ENCODE measurements at places on chromosomes 12 and 14. TPM values are rescaled to one million over a fixed set of nuclear protein-coding genes. Genes with fewer than 3 reads are reported as not detected.
A peak's percentile ranks its signal among the peaks of the same experiment; 100 is the strongest.

- DNase-seq = no peak
These were observed 87.0 kb downstream of the ACTN1 start for GRCh38 chr14:68891851-68892660.

DNA sequence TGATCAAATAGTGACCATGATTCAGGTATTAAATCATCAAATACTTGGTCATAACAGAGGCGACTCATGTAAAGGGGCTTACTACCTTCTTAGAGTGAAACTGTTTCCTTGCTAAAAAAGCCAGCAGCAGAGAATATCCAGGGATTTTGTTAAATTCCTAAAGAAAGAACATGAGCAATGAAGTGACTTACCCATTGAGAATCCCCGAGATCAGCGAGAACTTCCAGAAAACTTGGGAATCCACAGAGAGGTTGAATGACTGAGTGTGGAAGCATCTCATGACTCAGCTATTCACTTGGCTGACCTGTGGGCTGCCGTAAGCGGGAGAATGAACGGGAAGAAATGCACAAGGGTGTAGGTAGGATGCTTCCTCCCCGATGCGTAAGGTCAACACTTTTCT is 85.3 kb upstream of the KCNA1 start:
- no peak for DNase-seq

DNA sequence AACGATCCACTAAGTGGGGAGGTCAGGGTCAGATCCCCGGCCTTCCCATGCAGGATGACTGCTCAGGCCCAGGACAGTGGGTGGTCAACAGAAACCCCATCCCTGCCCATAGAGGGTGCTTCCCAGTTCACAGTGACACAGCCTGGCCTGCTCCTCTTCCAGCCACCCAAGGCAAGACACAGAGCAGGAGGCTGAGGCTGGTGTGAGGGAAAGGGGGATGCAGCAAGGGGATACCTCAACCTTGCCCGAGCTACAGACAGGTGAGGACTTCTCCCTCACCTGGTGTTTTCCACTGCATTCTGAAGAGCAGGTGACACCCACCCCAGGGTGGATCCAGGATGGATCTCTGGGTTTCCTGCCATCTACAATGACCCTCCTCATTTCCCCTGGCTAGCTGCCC is 106.7 kb downstream of the KIF26A start:
- no peak for DNase-seq

DNA sequence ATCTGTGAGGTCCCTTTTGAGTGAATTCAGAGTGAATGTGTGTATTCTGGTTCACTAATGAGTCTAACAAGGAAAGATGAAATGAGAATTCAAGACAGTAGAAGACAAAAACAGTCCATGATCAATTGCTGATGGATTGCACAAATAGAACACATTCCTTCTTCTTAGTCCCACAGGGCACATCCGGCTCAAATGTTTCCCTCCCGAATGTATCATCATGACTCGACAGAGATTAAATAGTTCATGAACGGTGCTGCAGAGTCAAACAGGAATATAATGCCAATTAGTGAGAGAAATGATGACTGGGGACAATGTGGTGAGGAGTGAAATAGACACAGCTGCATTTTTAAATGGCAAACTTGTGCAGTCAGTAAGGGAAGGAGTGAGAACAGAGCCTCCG is 11.5 kb upstream of the SFSWAP start:
- DNase-seq = no peak

GRCh38 chr12:11763760-11764520 is 114.5 kb downstream of the ETV6 start:
- DNase-seq = no peak

GRCh38 chr12:19018302-19018970 is 111.1 kb upstream of the PLEKHA5 start:
- DNase-seq = no peak

DNA sequence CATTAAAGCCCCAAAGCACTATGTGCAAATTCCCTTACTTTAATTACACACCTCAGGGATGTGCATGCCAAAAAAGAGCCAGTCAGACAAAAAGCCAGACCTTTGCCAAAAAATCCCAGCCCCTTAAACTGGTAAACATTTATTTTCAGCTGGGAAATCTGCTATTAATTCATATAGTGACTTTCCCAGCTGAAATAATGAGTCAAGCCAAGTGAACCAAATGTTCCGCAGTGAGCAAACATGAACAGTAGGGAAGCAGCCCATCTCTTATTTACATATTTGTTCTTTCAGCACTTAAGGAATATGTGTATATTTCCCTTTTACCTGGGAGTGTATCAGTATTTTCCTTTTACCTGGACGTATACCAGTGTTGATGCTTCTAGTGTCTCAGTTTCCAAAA is 44.0 kb upstream of the OTX2 start:
- no peak for DNase-seq

DNA sequence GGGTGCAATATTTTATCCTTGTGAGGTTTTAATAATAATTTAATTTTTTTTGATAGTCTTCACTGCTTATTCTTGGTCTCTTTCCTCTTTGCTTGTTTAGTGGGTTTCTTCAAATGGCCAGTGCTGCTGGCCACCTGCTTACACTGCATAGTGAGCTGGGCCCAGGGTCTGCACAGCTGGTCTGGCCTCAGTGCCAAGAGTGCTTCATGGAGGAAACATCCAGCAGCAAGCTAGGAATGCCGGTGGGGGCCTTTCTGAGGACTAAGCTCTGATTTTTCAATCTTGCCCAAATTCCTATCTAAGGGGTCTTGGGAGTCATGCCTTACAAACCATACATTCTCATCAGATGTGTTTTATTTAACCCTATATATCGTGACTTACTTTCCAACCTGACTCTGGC is 13.3 kb upstream of the BDKRB2 start:
- DNase-seq = no peak

- DNase-seq = no peak
These were observed 87.4 kb upstream of the PKP2 start for GRCh38 chr12:32983968-32984367.

GRCh38 chr14:97705976-97706375 is 908.8 kb downstream of the VRK1 start:
- no peak for DNase-seq

DNA sequence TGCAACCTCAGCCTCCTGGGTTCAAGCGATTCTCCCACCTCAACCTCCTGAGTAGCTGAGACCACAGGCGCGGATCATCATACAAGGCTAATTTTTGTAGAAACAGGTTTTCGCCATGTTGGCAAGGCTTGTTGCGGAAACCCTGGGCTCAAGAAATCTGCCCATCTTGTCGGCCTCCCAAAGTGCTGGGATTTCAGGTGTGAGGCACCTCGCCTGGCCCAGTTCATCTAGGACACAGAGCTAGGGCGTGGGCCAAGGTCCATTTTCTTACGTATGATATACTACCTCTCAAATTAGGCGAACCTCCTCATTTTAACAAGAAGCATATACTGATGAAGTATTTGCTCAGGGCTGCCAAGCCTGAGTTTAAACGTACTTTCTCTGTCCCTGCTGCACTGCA is 2.1 kb downstream of the RPS29 start:
- DNase-seq = no peak

DNA sequence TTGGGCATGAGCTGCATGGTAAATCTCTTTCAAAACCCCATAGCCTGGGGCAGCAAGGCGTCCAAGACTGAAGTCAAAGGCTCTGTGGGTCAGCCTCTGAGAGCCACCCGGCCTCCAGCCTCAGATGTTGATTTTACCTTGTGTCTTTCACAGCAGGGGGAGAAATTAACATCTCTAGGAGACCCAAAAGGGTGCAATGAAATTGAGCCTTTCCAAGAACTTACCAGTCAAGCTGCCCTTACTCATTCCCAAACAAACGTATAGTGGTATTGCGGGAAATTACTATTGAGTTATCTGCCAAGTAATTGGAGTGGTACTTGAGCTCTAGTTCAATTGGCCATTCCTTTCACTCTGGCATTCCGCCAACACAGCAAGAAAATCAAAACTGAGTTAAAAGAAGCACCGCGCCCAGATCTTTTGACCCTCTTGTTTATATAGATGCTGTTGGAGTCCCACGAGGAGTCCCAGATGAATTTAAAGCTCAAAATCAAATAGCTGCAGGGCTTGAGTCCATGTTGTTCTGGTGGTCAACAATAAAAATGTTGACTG is 380.7 kb upstream of the SYT1 start:
- DNase-seq = no peak

- DNase-seq = no peak
These were observed 64.8 kb upstream of the BEGAIN start for GRCh38 chr14:100651999-100652508.

DNA sequence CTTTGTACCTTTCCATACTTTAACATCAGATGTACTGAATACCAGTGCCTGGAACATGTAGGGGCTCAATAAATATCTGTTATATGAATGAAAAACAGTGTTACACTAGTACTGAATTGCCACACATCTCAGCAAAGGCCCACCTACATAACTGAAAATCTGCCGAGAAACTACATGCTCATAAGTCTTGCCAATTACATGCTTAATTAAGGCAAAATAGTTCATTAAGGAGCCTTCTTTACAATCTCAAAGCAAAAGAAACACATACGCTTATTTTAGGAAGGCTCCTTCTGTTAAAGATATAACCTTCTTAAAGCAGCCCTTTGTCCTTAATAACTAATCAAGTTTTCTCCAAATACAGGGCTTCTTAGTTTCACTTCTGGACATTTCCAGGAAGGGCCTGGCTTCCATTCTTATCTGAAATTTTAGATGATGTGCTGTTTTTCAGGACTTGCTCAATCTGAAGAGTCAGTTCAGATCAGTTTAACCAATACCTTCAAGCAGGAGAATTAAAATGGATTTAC is 11.5 kb downstream of the LIMA1 start:
- no peak for DNase-seq

DNA sequence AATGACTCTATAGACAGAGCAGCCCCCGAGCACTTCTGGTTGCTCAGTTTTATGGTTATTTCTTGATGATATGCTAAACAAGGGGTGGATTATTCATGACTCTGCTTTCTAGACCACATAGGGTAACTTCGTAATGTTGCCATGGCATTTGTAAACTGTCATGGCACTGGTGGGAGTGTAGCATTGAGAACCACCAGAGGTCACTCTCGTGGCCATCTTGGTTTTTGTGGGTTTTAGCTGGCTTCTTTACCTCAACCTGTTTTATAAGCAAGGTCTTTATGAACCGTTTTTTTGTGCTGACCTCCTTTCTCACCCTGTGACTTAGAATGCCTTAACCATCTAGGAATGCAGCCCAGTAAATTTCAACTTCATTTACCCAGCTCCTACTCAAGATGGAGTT is 1036.2 kb upstream of the FLRT2 start:
- DNase-seq = no peak

- no peak for DNase-seq
These were observed 2.8 kb downstream of the NKX2-8 start for GRCh38 chr14:36579573-36580140.

DNA sequence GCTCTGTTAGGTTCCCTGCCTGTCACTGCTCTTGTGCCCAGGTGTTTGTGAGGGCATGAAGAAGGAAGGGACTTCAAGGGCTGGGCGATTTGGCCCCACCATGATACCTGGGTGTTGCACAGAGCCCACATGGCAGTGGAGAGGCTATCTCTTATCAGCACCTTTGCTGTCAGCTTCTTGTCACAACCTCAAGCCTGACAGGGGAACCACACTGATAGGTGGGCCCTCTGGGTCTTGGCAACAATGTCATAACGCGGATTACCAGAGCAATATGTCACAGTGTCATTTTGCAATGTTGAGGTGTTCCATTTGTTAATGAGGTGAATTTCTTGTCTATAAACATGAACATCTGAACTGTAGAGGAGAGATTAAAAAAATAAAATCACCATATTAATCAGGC is 22.9 kb upstream of the CACNA1C start:
- DNase-seq = no peak

DNA sequence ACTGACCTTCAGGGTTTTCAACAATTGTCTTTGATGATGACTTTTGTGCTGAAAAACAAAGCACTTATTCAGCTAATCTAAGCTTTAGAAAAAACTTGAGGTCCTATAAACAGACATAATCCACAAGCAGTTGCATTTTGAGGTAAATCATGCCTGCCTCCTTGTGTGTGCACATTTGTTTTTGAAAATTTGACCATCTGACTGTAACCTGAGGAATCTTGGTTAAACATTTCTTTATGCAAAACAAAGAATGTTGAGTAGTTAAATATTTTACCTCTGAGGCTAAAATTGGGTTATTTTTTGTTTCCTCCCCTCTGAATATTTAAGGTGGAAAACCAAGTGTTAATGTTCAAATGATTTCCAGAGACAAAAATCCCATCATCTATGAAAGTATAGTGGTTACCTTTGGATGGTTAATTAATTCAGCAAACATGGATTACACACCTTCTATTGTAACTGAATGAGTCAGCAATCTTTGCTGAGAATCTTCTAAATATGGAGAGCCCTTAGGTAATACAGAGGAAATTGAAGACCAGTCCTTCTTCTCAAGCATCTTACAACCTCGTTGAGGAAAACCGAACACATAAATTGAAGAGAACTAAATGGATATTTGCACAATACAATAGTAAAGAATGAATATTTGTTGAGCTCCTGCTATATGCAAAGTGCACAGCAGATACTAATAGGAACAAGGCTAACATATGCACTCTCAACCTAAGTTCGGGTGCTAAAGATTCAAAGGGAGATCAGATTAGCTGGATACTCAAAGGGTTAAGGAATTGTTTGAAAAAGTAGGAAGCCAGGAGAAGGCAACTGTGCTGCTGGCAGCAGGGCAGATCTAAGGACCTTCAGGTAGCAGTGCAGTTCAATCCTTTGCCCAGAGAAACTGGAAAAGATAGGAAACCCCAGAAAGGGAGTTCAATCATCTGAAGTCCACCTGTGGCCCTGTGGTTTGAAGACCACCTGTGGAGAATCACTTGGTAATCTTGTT is 115.2 kb downstream of the BMP4 start:
- peak; percentile 45 for DNase-seq

DNA sequence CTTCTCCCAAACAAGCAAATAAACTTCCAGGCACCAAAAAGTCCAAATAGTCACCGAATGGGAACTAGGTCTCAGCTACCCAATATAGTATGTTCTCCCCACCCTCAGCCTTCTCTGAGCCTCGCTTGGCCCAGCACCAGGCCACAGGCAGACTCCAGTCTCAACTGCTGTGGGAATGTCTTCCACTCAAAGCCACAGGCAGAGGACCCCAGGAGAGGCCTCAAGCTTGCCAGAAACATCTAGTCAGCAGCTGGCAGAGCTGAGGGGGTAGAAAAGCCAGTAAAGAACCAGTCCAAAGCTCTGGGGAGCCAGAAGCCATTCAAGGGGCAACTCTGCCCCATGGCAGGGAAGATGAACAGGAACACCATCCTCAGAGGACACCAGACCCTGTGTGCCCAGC is 41.8 kb downstream of the FMNL3 start:
- no peak for DNase-seq

- DNase-seq = no peak
These were observed 15.3 kb upstream of the NTF3 start for GRCh38 chr12:5416571-5416970.

- DNase-seq = no peak
These were observed 133.6 kb upstream of the NCOR2 start for GRCh38 chr12:124700810-124701592.

Gene ADCY6
- 48.3 TPM for total RNA-seq

Gene OTX2
- total RNA-seq = not detected

Gene RBP5
- total RNA-seq = 1.3 TPM

Gene TSPAN9
- 9.6 TPM for total RNA-seq

Gene CCDC177
- total RNA-seq = not detected

Gene FGF23
- not detected for total RNA-seq

Gene DPPA3
- not detected for total RNA-seq

Gene TGM1
- total RNA-seq = 7.5 TPM

Gene GARIN6
- not detected for total RNA-seq

Gene SLC11A2
- 45.7 TPM for total RNA-seq

Gene HAL
- 1.3 TPM for total RNA-seq

Gene KSR2
- 1.0 TPM for total RNA-seq

Gene LTBP2
- total RNA-seq = 121 TPM

Gene INHBC
- not detected for total RNA-seq

Gene PPP1R1A
- total RNA-seq = not detected

Gene PSMD9
- 76.6 TPM for total RNA-seq

Gene NEDD1
- total RNA-seq = 36.3 TPM

Gene MNAT1
- total RNA-seq = 79.7 TPM

Gene PFKM
- 63.2 TPM for total RNA-seq
